Putamen (tissue), 1 donor: ENCODE measurements at places on chromosomes 5 and 9.

DNA sequence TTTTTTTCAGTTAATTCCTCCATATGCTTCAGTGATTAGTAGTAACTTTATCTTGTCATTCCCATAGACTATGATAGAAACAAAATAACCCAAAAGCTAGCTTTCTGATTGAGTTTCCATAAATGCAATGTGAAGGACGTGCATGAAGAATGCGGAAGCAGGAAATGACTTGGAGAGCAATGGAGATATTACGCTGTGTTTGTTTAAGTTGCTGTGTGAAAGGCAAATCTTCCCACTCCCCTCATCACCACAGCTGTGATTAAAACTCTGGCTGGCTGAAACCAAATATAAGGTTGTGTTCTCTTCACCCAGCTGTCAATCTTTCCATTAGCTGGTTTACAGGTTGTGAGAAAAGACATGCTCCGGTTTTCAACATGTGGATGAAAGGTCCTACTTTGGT lies 83.9 kb downstream of the NR2F1-AS1 start:
- DNase-seq = no peak

GRCh38 chr5:137488516-137488915 lies 10.6 kb downstream of the SPOCK1 start:
- DNase-seq = no peak

- no peak for DNase-seq
Measured at GRCh38 chr9:83061990-83062650, 822 bp downstream of the RASEF start.

- no peak for DNase-seq
Measured at GRCh38 chr9:106775960-106776359, 87.0 kb upstream of the ZNF462 start.

DNA sequence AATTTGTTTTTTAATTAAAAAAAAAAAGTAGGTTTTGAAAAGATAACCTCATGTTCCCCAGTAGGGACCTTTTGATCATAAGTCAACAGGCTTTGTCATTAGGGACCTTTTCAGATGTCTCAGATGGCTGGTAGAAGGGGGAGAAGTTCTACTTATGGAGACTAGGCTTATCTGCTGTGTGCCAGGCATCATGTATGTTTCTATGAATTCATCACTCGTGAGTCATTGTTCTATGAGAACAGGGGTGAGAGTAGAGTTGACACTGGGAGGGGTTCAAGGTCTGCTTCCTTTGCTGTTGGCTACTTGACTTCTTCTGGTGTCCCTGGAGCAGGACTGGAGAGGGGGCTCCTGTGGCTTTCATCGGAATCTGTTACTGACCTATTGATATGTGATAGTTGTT lies 138.8 kb downstream of the KDM4C start:
- no peak for DNase-seq

GRCh38 chr5:115673596-115673995 lies 47.8 kb upstream of the TMED7 start:
- DNase-seq = no peak

GRCh38 chr9:31519011-31519410 lies 865.4 kb upstream of the ACO1 start:
- no peak for DNase-seq

DNA sequence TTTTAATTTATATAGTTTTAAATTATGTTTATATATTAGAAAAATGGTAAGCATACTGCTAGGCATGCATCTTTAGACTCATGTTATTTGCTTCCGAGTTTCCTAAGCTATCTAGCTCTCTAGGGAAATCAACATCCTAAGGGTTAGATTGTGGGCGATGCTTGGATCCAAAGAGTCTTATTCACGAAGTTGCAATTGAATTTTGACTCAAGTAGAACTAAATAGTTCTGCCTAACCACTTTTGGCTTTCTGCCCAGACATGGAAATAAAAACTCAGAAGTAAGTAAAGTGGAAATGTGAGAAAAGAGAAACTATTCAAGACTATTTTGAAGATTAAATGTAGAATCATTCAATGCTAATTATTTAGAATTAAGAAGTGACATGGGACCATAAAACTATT lies 440.4 kb downstream of the CDH18 start:
- peak; percentile 28 for DNase-seq

GRCh38 chr9:131622523-131622922 lies 77.2 kb downstream of the PRRT1B start:
- DNase-seq = no peak

GRCh38 chr5:126921241-126922091 lies 108.9 kb downstream of the MARCHF3 start:
- no peak for DNase-seq

DNA sequence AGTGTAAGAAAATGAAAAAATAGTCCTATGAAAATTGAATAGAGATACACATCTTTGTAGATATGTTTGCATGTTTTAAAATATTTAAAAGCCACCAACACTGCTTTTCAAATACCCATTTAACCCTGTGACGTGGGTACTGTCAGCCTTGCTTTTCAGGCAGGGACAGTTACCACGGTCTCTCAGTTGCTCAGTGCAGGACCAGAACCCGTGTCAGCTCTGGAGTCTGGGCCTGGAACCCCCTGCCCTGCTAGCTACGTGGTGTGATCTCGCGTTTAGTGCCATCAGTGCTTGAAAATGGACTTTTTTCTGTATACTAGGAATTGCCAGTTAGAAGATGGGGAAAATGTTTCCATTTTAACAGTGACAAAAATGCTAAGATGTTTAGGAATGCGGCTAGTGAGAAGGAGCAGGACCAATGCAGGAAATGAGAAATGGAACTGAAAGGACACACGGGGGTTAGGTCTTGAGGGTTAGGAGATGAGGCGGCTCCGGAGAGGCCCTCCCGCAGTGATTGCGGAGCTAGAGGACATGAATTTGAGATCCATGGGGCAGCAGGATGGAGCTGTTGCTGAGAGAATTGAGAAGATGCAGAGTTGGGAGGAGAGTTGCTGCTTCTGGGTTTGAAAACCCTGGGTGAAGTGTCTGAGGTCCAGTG lies 13.7 kb downstream of the RNU6ATAC start:
- no peak for DNase-seq

- no peak for DNase-seq
Measured at GRCh38 chr9:24602693-24603352, 57.1 kb upstream of the IZUMO3 start.

DNA sequence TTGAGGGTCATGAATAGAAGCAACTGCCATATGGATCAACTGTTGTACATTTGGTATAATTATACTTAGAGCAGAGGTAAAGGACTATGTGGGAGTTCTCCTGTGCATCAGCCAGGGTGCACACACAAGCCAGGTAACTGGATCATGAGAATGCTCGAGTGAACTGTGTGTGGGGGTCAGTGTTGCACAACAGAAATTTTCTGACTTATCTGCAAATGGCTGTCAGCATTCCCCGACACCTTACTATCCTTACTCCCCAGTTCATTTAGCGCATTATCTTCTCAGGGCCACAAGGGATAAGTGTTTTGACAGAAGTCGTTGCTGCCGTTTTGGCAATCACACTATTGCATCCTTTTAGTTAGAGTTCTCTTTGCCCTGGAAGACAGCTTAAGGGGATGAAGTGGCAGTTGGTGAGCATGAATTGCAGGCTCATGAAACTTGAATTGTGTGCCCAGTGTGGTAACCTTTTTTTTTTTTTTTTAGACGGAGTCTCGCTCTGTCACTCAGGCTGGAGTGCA lies 1.7 kb downstream of the CANX start:
- peak; percentile 13 for DNase-seq

DNA sequence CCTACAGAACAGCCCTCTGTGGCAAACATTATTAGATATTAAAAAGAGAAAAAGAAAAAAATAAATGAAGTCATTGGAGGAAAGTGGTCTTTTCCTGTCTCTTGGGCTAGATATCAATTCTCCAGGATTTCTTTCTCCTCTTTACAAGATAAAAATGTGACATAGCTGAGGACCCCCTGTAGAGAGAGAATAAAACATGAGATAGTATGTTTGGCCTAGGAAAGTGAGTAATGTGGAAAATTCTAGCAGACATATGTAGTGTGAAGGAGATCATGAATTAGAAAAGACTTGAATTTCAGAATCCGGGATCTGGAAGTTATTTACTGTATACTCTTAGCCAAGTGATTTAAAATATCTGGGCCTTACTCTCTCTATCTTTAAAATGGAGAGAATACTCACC lies 823.1 kb downstream of the TLR4 start:
- DNase-seq = no peak

- no peak for DNase-seq
Measured at GRCh38 chr5:151030056-151030336, 9.6 kb downstream of the GPX3 start.

- no peak for DNase-seq
Measured at GRCh38 chr9:130368631-130369103, 76.1 kb upstream of the ASS1 start.

DNA sequence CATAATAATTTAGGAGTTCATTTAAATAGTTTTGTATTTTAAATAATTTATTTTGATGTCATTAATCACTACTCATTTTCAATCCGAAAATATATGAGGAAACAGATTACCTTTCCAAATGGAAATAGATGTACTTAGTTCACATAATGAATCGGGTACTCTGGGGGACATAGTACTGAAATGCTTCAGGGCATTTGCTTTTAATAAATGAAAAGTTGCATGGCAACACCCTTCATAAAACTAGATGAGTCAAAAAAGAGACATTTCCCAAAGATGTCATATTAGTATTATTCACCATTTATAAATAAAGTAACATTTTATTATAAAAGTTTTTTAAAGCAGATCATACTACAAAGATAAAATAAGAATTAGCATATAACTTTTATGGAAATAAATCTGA lies 177.8 kb downstream of the MCTP1 start:
- no peak for DNase-seq

DNA sequence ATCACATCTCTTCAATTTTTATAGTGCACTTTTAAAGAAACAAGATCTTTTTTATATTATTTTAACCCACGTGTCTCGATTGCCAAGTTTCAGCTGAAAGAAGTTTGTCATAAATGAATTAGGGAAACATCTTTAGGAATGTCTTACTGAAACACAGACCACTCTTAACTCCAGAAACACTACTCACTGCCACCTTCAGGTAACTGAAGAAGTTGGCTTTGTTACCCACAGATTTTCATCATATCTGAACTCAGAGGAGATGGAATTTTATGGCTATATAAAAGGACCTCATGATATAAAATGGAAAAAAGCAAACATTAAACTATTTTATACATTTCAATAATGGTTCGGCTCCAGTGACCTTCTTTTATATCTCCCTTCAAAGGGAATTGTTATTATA lies 158.0 kb downstream of the SEMA5A start:
- no peak for DNase-seq

DNA sequence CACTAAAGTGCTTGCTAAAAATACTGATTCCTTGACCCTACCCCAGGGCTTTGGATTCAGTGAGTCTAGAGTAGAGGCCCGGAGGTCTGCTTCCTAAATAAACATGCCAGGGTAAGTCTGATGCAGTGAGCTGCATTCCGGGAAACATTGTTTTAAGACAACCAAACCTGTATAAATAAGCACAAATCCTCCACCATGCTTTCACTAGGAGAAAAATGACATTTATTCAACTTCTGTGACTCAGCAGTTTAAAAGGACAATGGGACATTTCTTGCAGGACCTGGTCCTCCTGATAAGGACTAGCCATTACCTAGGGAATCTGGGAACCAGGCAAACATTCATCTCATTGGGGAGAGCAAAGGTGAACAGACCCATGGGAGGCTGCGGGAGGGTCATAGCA lies 335.3 kb downstream of the MLLT3 start:
- no peak for DNase-seq

GRCh38 chr5:61464512-61464911 lies 132.5 kb downstream of the ZSWIM6 start:
- no peak for DNase-seq

- DNase-seq = no peak
Measured at GRCh38 chr5:124868676-124869075, 122.2 kb upstream of the ZNF608 start.

DNA sequence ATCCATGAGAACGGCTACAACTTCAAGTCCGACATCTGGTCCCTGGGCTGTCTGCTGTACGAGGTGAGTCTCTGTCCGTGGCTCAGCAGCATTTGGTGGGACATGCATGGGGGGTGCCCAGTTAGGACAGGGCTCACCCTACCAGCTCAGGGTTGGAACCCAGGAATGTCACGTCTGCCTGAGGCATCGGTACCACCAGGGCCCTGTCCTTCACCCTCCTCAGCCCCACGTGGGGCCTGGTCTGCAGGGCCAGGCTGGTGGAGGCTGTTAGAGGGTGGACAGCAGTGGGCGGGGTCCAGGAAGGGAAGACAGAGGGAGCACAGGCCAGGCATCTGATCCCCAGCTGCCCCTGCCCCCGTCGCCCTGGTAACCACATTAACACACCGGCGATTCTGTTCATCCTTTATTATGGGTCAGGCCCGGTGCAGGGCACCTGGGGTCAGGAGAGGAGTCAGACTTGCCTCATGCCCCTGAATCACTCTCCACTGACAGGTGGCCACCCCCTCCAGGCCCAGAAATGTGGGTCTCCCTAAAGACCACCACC lies 75.6 kb downstream of the PSMB7 start:
- DNase-seq = no peak

DNA sequence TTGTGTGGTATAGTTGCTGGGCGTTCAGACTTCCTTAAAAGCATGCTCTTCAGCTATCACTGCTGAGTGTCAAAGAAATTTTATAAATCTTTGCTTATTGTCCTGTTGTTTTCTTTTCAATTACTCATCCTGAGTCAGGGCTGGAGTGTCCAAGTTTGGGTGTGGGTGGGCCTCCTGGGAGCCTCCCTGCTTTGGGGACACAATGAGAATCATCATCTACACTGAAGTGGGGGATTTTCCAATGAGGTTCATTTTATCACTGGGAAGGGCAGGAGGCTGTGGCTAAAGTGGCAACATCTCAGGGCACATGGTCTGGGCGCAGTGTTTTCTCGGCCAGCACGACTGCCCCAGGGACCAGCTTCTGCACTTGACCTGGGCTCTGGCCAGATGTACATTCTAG lies 19.5 kb downstream of the GFPT2 start:
- no peak for DNase-seq

- DNase-seq = no peak
Measured at GRCh38 chr9:89939626-89940292, 334.9 kb downstream of the GADD45G start.

- no peak for DNase-seq
Measured at GRCh38 chr5:165460911-165461310, 1955.5 kb downstream of the MAT2B start.

GRCh38 chr9:111094433-111094924 lies 56.2 kb upstream of the LPAR1 start:
- DNase-seq = no peak

GRCh38 chr5:111585291-111585690 lies 73.0 kb upstream of the STARD4 start:
- DNase-seq = no peak

DNA sequence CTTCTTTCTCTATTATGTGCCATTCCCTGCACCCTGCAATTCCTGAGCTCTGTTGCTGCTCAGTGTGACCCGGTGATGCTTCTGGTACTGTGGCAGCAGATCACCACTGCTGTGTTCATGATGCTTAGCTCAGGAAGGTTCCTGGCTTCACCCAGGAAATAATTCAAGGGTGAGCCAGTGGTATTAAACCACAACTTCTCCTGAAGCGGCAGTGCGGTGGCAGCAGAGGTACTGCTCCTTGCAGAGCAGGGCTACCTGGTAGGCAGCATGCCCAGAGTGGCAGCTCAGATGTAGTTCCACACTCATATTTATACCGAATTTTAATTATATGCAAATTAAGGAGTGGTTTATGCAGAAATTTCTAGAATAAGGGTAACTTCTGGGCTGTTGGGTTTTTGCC lies 213.8 kb upstream of the ZNF608 start:
- DNase-seq = no peak
